ENCODE measurements at places on chromosomes 7 and 10.

GRCh38 chr7:82413237-82413636, 30.3 kb downstream of the CACNA2D1 start:
- DNase-seq = no peak

GRCh38 chr7:28217143-28217542, 36.5 kb upstream of the JAZF1 start:
- DNase-seq = no peak

- no peak for DNase-seq
Measured at GRCh38 chr10:96473866-96474265, 39.9 kb downstream of the TLL2 start.

DNA sequence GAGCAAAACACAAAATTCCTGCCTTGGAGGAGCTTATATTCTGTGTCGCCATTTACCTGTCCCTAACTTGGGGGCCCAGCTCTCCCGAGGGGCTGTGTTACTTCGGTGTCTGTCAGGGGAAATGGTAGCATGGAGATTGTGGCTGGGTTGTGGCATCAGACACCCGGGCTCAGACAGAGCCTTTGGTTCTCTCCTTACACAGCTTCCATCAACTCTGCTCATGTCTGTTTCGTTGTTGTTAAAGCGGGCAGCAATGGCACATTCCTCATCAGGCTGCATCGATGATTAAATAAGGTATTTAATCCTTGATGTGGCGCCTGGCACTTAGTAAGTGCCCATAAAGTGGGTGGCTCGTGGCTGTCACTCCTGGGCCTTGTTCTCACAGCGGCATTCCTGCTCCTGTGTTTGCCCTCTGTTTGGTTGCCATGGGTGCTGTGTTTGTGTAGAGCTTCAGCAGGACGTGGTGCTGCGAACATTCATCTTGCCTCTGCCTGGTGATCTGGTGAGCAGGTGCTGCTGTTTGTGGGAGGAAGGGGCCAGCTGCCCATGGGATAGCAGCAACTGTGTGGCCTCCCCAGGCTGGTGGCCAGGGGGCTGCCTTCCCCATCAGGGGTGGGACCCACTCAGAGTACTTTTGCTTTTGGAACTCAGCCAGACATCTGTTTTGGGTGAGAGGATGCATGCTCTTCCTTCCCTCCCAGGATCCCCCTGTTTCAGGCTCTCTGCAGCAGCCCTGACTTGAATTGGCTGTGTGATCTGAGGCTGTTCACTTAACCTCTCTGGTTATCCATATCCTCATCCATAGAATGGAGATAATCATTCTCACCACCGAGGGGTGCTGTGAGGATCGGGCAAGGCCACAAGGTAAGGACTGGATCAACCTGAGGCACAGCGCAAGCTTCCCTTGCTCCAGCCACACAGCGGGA, 207.2 kb upstream of the SVIL start:
- DNase-seq = no peak

DNA sequence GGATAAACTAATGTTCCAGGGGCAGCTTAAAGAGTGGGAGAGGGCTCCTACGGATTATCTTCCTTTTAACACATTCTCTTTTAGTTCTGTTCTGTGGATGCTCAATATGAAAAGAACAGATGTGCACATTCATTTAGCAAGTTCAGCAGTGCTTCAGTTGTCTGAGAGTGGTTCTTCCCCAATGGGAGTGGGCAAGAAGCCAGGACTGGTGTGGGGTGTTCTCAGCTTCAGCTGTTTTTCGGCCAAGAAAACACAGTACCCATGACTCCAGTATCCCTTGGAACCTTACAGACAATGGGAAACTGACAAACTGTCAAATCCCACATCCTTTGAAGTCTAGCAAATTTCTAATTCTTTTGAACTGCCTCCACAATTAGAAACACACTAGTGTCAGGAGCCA, 71.5 kb upstream of the LRRC17 start:
- no peak for DNase-seq

DNA sequence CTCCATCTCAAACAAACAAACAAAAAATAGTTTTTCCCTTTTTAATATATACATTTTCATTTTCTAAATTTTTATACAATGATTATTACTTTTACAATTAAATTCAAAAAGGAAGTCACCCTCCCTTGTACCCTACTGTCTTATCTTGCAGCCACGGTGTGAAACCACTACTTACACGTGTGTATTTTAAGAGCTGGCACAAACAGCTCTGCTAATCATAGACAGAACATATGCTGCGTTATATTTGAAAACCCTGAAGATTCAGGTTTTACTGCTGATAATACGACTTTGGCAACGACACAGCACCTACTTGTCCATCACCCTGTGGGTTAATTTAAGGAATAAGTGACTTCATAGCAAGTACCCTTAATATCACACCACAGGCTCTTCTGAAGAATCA, 991 bp downstream of the ANKRD61 start:
- no peak for DNase-seq

- DNase-seq = no peak
Measured at GRCh38 chr7:155306673-155307470, 9.2 kb downstream of the INSIG1 start.

DNA sequence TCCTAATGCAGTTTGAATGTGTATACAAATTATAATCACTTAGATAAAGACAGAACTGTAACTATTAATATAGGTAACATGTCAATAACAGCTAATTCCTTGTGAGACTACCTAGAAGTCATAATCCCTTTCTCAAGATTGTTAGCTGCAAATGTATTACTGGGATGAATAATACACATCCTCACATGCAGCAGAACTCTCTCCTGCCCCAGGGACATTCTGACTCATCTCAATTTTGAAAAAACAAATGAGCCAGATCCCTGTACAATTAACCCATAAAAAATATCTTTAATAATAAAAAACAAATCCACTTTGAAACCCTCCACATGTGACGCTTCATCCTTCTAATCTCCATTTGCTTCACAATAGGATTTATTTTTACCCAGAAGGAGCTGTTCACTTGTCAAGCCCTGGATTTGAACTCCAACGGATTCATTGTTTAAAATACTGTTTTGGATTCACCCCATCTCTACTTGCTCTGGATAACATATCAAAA, 428.4 kb upstream of the TEX47 start:
- no peak for DNase-seq

DNA sequence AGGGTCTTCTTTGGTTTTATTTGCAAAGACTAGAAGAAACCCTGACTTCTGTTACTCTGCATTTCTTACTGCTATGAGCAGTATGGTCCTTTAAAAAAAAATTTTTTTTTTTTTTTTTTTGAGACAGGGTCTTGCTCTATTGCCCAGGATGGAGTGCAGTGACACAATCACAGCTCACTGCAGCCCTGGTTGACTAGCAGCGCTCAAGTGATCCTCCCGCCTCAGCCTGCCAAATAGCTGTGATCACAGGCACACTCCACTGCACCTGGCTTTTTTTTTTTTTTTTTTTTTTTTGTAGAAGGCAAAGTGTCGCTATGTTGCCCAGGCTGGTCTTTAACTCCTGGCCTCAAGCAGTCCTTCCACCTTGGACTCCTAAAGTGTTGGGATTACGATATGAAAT, 17.4 kb downstream of the CNNM2 start:
- no peak for DNase-seq

GRCh38 chr10:70901276-70901878, 13.0 kb upstream of the PCBD1 start:
- DNase-seq = no peak

DNA sequence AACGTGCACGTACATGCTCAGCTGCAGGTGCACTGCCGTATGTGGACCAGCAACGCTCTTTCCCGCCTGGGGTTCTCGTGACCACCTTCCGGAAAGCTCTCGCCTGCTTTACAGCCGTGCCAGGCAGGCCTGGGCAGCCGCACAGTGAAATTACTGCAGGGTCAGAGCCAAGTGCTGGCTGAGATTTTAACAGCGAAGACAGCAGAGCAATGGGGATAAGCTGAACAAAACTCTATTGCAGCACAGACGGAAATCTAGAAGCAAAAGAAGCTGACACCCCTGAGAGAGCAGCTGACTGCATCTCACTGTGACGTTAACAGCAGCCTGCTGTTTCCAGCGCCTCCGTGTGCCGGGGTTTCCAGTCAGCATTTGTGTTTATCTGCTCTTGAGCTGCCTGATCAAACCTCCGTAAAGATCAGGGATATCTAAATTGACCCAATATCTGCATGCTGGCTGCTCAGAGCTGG, 179.0 kb downstream of the DIP2C start:
- peak; percentile 46 for DNase-seq

DNA sequence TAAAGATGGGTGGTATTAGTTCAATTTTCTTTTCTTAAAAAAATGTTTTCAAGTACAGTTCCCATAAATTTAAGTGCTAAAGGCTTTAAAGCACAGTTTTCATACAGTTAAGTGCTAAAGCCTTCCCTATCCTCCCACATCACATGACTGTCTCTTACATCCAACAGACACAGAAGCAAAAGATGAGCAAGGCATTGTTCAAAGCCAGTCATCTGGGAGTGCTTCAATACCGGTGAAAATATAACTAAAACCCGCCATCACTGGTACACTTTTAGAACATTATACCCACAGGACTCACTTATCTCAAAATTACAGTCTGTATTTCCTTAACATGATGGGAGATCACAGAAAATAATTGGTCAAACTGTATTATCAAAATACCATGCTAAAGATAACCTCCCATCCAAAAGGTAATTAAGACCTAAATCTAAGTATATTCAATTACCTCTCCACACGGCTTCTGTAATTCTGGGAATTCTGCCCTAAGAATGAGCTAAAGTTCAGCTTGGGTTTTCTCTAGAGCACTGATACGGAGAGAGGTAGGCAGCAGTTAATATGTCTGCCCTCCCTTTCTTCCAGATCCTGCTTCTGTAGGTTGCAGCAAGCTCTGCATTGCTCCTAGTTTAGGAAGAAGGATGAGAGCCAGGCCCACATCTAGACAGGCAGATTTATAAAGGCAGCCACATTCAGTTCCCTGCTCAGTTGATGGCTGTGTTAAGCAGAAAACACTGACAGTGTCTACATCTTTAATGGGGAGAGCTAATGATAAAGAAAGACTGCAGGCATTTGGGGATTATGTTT, 474.8 kb upstream of the PFKP start:
- DNase-seq = no peak
